NK-92 treated with Interleukin-12 subunit alpha and Interleukin-12 subunit beta, amount 100 ng/mL, for 24 hours (cell line): ENCODE measurements at places on chromosomes 3 and 15.

GRCh38 chr15:78179906-78180305, 30.7 kb downstream of the IDH3A start:
- DNase-seq, result no peak

DNA sequence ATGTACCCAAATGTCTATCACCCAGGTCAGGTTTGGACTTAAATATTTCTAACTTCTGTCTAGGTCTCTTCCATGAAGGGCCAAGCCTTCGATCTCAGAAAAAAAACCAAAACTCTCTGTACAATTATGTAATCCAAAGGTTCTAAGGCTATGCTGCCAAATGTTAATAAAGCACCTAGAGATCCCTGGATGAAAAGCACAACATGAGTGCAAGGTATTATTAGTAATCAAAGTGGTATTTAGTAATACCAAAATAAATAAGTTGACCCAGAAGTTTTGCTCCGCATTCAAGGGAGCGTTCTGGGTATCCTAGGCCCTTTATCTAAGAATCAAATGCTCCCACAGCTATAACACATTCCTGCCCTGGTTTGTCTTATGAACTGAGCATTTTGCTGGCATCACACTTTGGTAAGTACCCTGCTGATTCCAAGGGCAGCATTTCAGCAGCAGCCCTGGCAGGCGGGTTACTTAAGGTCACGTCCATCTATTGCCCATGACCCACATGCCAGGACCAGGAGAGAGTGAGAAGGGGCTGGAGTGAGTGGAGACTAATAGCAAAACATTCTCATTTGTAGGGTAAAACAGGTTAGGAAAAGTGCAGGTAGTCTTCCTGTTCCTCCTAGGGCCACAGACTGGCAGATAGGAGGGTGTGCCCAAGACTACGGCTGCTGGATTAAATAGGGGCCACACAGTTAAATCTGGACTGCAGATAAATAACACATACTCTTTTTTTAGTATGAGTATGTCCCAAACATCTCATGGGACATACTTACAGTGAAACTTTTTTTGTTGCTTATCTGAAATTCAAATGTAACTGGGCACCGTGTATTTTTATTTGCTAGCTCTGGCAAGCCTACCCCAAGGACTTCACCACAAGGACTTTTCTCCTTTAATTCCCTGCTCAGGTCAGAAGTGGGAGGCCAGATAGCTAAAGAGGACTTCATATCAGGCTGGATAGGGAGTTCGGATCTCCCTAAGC, 76.0 kb upstream of the SNRK start:
- DNase-seq, result no peak

DNA sequence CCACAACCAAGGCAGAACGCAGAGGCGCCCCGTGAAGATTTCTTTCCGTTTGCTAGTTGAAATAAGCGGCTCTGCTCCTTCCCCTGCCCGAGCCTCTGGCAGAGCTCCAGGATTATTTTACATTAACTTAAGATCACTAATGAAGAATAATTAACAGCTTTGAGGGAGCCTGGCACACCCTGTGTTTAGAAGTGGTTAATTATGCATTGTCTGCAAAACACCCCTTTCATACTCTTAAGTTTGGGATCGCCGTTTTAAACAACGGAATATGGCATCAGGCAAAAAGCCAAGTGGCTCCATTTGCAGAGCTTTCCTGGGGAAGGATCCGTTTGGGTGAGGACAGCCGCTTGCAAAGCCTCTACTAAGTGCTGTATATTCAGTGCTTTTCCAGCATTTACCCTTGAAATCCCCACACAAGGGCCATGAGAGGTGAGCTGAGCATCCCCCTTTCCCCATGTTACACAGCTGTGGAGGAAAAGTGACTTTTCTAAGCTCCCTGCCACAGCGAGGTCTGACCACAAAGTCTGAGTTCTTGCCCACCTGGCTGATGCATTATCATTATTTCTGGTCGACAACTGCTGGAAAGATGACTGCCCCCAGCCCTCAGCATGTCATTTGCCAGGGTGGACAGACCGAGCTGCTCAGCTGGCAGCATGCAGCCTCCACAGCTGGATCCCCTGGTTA, 33.9 kb downstream of the IQSEC1 start:
- no peak for DNase-seq

DNA sequence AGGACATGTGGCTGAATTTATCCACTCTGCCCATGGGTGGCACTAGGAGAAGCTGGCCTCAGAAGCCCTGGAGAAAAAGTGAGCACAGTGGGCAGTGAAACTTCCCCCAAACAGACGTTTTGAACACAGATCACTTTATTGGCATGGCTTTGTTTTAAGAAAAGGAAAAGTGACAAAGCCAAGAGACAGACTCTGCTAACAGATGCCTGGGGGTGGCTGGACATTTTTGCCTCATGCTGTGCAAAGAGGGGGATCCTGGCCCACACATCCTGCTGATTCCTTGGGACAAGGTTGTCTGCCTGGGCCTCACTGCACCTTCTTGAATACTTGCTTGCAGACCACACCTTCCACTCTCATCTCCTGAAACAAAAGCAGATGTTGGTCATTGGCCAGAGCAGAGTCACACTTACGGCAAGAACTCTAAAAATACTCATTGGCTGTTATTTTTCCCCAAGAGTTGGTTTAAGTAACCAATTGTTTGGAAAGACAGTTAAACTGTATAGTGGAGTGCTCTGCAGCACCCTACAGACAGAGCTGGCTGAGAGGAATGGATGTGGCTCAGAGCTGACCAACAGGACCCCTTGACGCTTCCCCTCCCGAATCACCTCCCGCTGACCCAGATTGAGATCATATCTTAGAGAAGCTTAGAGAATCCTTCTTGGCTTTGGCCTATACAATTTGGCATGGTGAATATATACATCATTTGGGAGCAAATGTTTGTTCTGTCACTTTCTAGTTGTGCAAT, 22.0 kb downstream of the RBP1 start:
- DNase-seq, result no peak

- no peak for DNase-seq
These were observed 4.6 kb downstream of the PLSCR2 start for GRCh38 chr3:146464783-146465182.

- DNase-seq, result no peak
These were observed 93.2 kb downstream of the DGKG start for GRCh38 chr3:186268616-186269448.

DNA sequence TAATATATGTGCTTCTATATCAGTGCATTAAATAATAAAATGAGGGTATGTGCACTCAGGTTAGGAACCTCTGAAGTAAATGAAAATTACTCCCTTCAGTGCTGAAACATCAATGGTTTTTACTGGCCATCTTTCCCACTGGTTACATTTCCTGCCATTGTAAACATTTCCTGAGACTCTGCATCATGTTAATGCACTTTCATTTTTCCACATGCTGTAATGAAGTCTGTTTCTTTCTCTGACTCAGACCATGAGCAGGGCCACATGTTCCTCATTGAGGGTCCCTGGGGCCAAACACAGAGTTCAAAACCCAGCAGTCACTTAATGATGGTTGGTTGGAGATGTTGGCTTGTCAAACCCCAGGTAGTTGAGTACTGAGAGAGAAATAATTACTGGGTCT, 15.3 kb downstream of the FAM3D start:
- DNase-seq, result no peak

DNA sequence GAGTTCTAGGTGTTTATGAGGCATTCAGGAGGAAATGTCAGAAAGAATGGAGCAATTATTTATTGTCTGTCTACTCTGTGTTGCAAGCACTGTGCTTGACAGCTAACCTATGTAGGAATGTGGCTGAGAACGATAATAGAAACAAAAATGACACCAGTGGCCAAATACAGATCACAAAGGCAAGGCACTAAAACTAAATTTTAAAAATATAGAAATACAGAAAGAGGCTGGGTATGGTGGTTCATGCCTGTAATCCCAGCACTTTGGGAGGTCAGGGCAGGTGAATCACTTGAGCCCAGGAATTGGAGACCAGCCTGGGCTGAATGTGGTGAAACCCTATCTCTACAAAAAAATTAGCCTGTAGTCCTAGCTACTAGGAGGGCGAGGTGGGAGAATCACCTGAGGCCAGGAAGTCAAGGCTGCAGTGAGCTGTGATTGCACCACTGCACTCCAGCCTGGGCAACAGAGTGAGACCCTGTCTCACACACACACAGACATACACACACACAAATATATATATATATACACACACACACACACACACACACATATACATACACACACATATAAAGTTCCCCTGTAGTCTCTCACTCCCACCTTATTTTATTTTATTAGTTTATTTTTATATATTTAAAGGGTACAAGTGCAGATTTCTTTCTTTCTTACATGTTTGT, 6.0 kb downstream of the PRKCI start:
- DNase-seq, result no peak

DNA sequence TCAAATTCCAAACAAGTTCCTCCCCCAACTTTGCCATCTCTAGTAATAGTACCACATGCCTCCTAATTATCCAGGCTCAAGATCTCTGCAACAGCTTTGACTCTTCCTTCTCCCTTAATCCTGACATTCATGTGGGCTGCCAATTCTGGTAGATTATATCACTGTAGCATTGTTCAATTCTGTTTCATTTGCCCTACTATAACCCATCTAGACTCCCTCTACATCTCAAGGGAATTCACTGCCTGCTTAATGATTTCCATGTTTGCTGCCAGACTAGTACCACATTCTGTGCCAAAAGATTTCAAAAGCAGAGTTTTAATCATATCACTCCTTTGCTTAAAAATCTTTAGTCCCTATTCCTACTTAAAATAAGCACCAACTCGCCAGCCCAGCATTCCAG, 34.6 kb upstream of the PPIB start:
- DNase-seq, result no peak

GRCh38 chr15:82880704-82881103, 71.3 kb downstream of the WHAMM start:
- DNase-seq, result no peak

GRCh38 chr3:128878556-128879124, 780 bp upstream of the ACAD9 start:
- DNase-seq, result peak; percentile 14

DNA sequence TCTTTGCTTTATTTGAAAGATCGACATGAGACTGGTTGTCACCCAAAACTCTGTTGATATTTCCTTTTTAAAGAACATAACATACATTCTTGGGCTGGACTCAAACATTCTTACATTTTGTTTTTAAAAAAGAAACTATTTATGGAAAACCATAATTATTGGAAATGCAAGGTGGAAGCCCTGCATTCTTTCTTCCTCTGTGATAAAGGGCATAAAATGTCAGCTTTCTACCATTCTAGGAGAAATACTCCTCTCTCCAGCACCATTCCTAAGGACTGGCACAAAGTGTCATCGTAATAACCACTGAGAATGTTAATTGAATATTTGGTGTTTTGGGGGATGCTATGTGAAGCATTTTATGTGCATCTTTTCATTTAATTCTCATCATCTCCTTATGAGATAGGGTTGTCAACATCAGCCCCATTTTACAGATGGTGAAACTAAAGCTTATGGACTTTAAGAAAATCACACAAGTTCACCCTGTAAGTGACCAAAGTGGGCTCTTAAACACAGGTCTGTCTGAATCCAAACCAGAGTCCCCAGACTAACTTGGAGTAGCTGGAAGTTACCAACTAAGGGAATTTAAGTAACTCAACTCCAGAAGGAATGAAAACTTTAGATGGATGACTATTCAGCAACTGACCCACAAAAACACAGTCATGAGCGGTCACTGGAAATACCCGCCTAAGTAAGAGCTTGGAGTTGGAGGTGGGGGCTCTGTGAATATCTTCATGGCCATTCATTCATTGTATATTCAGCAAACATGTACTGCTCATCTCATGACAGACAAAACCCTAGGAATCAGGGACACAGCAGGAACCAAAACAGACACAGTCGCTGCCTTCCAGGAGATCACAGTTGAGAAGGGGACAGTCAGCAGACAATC, 45.9 kb upstream of the LMCD1 start:
- DNase-seq, result no peak

DNA sequence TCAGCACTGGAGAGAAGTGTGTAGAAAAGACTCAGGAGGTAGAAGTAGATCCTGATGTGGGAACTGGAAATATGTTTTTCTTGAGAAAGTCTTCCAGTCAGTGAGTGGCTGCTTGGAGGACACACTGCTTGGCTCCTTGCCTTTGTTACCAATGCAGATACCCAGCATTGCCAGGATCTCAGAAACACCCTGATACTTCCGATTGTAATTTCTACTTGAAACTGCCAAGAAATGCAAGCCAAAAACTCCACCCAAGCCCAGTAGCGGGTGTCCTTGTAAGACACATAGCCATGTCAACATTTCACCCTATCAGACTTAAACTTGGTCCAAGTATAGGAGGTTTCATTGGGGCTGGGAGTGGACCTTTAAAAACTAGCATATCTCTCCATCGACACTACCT, 141.8 kb downstream of the ALDH1A2 start:
- DNase-seq, result no peak

DNA sequence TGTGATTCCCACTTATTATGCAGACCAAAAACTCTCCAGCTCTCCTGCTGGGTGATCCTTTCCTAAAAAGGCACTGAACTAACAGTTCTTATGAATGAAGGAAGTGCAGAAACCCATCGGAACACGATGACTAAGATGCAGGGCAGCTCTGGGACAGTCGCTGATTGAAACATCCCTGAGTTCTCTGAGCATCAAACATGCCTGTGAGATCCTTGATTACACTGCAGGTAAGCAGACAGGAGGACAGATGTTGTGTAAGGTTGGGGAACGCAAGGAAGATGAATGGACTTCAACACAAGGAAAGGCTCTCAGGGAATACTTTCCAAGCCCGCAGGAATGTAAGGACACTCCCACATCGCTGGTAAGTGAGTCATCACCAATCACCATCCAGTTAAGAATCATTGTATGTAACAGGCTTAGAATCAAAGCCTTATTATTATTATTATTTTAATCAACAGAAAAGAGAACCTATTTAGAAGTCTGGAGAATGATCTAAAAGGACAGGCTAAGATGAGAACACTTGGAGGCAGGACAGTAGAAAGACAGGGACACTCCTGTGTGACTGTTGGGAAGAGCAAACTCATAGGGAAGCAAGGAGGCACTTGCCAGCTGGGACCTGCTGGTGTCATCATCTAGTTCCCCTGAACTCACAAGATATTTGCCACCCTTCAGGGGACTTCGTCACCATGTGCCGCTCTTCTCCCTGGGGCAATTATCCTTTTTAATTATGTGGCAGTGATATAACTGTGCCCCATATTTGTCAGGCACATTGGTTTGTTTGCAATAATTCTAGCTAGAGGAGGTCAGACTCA, 26.0 kb downstream of the TMEM158 start:
- DNase-seq, result no peak

- DNase-seq, result no peak
These were observed 887.8 kb downstream of the IGSF11 start for GRCh38 chr3:118146658-118147375.

DNA sequence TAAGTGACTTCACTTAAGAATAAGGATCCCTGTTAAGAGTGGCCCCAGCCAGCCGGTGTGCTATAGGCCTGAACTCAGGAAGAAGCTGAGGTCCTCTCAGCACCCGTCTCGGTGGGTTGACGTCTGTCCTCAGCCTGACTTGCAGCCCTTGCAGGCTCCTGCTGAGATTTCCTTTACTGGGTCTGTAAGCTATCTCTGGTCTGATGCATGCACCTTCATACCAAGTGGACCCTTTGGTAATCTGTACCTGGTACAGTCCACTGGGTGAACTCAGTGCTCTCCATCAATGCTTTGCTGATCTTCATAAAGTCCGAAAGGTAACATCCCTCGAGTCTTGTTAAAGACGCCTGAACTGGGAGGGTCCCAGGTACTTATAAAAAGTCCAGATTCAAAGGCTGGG, 212.0 kb upstream of the PPP2R3A start:
- DNase-seq, result no peak

- DNase-seq, result no peak
These were observed 8.6 kb downstream of the GABRR3 start for GRCh38 chr3:98026425-98027084.

- no peak for DNase-seq
These were observed 837.1 kb downstream of the AGBL1 start for GRCh38 chr15:86916671-86917360.

- DNase-seq, result no peak
These were observed 94.9 kb downstream of the LRRK1 start for GRCh38 chr15:101013769-101014675.
